Fibroblast of pulmonary artery (primary cell): ENCODE measurements at places on chromosomes 12 and 14.

- DNase-seq, result no peak
Observed at GRCh38 chr12:132284827-132285741, 44.3 kb downstream of the GALNT9 start.

- peak; percentile 84 for DNase-seq
Observed at GRCh38 chr12:119544765-119545625, 48.6 kb upstream of the TMEM233 start.

GRCh38 chr14:32694795-32695449, 243.8 kb upstream of the NPAS3 start:
- no peak for DNase-seq

DNA sequence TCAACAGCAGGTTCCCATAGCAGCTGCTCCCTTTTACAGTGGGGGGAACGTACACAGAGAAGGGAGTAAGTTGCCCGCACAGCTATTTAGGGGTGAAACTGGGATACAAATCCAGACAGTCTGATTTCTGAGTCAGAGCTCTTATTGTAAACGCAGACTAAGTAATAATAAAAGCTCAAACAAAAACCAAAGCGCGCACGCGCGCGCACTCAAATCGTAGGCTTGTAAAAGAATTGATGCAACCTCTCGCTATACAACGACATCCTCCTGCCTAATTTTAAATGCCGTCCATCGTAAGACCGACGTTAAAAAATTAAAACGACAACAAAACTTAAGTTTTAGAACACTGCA, 747 bp upstream of the DACT1 start:
- peak; percentile 84 for DNase-seq

- DNase-seq, result no peak
Observed at GRCh38 chr14:100041271-100041670, 24.0 kb upstream of the EVL start.

GRCh38 chr12:67968321-67968720, 20.9 kb upstream of the IFNG-AS1 start:
- no peak for DNase-seq

DNA sequence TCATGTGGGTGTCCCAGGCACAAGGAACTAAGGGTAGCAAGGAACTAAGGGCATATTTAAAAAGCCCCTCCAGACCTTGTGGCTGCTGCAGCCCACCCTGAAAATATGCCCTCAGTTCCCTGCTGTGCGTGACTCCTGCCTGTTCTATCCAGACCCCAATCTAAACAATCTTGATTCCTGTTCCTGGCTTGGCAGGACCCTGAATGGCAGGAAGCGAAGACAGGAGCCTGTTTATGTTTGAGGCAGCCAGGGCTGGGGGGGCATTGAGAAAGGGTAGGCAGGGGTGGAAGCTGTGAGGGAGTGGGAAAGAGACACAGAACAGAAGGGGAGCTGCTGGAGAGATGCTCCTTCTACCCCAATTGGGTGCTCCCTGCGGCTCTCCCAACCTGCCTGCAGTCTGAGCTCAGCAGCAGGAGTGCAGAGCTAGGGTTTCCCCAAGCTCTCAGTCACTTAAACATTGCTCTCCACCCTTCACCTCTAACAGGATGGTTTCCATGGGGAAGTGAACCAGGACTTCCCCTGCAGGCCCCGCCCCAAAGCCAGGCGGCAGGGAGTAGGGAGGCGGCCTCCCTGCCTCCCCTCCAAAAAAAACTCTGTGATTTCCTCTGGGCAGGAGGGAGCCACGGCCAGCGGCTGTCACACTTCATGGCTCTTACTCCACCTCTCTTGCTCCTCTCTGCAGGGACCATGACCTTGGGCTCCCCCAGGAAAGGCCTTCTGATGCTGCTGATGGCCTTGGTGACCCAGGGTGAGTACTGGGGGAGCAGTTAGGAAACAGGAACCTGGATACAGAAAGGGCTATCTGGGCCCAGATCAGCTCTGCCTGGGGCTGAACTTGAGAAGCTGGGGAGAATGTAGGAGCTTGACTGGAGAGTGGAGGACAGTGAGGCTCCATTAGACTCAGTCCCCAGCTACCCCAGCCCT, 4.7 kb downstream of the ACVRL1 start:
- peak; percentile 56 for DNase-seq

GRCh38 chr12:104521731-104522130, 65.0 kb downstream of the CHST11 start:
- peak; percentile 41 for DNase-seq

GRCh38 chr12:56084958-56085543, 5.1 kb downstream of the ERBB3 start:
- no peak for DNase-seq

GRCh38 chr14:53218161-53218560, 65.0 kb upstream of the DDHD1 start:
- no peak for DNase-seq

DNA sequence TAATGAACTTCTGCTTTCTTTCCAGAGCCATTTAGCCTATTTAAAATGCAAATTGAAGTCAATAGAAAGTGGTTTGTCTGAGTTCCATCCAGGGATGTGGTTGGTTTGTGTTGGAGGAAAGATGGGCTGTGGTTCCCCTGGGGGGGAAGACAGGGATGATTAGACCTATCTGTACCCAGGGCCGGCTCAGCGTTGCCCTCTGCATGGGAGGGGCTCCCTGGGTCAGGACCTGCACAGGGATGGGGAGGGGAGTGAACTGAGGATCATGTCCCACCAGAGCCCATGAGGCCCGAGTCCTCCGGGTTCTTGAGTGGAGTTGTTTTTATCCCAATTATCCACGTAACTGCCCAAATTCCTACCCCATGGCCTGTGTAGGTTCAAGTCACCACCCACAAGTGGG, 76.9 kb upstream of the SFSWAP start:
- no peak for DNase-seq

DNA sequence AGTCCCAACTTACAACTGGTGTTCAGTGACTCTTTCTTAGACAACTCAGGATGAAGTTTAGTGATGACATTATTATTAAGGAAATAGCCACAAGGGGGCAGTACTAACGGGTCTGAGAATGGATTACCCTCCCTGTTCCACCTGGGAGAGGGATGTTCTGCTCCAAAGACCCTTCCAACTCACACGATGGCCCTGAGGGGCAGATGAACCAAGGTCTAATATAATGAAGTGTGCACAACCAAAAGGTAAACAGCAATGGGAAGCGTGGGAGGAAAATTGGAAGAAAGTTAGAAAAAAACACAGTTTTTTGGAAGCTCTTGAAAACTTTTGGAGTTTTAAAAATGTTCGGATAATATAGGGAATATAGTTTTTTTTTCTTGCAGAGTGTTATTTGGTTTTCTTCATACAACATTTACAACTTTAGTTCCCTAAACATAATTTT, 24.0 kb downstream of the FGF6 start:
- DNase-seq, result peak; percentile 50

DNA sequence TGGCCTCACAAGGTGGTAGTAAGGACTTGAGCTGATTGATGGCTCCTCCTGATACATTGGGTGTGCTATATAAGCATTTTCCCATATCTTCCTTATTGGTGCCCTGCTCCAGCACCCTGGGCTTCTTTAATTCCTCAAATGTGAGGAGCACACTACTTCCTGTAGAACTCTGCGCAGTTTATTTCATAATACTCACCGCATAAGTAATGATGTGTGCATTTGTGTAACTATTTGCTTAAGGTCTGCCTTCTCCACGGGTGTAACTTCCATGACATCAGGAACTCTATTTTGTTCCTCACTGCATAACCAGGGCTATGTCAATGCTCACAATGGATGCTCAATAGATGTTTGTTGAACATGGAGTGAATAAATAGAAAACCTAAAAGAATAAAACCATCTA, 392.2 kb downstream of the SEC23A start:
- no peak for DNase-seq

- no peak for DNase-seq
Observed at GRCh38 chr12:3113671-3114325, 36.6 kb downstream of the TSPAN9 start.

GRCh38 chr12:85616201-85616600, 220.0 kb downstream of the RASSF9 start:
- DNase-seq, result no peak

GRCh38 chr12:63952995-63953394, 108.5 kb downstream of the SRGAP1 start:
- DNase-seq, result no peak

DNA sequence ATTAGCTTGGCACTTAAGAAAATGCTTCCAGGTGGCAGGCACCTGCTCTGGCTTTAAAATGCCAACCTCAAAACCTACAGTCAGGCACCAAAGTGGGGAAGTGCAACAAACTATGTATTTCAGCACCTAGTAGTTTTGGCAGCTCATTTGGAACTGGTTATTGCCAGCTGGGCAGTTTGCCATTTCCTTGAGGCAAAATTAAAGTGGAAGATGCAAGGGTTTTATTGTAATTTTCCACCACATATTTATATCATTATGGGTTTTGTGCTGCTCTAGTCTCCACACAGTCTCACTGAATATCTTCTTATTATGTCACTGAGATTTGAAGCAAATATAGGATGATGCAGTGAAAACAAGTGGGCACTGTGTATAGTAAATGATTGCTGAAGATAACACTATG, 117.0 kb downstream of the PRKD1 start:
- DNase-seq, result peak; percentile 39

- DNase-seq, result no peak
Observed at GRCh38 chr14:47302121-47302520, 373.3 kb downstream of the MDGA2 start.

- DNase-seq, result no peak
Observed at GRCh38 chr12:15244341-15244740, 23.1 kb upstream of the RERG start.

DNA sequence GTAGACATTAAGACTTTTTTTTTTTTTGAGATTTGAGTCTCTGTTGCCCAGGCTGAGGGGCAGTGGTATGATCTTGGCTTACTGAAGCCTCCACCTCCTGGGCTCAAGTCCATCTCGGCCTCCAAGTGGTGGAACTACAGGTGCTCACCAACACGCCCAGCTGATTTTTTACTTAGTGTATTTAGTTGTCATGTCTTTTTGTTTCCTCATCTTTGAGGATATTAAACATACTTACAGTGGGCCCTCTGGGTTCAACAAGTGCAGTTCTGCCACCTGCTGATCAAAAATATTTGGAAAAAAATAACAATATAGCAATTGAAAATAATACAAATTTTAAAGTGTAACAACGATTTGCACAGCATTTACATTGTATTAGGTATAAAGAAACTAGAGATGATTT, 4.4 kb upstream of the B4GALNT1 start:
- no peak for DNase-seq

GRCh38 chr12:104011253-104011652, 38.7 kb downstream of the GLT8D2 start:
- peak; percentile 93 for DNase-seq

GRCh38 chr12:20631711-20632110, 63.4 kb upstream of the SLCO1C1 start:
- DNase-seq, result peak; percentile 34

- DNase-seq, result peak; percentile 33
Observed at GRCh38 chr12:82407481-82407880, 49.2 kb downstream of the METTL25 start.

DNA sequence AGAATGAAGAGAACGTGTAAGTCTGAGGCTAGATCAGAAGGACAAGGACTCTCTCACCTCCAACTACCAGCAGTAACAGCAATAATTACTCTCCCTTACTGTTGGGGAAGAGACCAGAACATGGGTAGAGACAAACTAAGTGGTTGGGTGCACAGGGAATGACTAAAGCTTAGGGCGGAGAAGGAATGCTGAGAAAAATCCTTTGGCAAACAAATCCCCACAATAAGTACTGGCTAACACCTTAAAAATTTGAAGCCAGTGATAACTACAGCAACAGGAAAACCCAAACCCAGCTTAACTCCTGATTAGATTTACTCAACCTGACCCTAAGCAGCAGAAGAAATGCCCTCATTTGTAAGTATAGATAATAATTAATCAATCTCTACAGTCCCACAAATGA, 759.0 kb downstream of the AACS start:
- DNase-seq, result no peak

- DNase-seq, result no peak
Observed at GRCh38 chr12:109598428-109598854, 24.8 kb downstream of the MVK start.

DNA sequence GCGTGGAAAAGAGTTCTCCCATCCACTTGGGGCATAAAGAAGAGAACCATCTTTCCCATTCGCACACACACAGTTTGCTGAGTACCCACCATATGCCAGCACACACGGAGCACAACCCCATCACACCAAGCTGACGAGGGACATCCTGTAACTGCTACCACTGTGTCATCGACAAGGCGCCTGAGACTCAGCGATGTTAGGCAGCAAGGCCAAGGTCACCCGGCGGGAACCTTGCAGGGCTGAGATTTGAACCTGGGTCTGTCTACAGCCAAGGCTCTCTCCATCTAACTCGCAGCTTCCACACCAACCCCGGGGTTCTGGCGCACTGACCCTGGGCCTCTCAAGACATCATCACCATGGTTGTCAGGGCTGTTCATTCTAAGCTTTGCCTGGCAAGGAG, 60.0 kb downstream of the CCDC85C start:
- no peak for DNase-seq

- DNase-seq, result no peak
Observed at GRCh38 chr12:71456316-71456715, 16.7 kb downstream of the LGR5 start.

DNA sequence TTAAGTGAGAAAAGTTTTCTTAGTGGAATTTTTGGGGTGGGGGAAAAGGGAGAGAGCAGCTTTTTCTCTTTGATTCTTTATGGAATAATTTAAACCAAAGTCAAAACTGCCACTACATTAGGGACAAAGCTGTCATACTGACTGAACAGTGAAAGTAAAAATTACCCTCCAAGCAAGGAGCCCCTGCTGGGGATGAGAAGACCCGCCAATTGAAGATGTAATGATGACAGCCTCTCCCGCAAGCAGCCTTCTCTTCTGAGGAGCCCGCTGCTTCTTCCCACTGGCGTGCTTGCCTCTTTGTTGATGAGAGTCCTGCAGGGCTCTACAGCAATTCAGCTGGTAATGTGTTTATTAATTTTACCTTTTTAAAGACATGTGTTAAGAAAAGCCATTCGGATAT, 151.0 kb downstream of the EFCAB11 start:
- DNase-seq, result no peak

- no peak for DNase-seq
Observed at GRCh38 chr14:92190768-92191167, 69.0 kb downstream of the CPSF2 start.

- no peak for DNase-seq
Observed at GRCh38 chr14:101068313-101069227, 165.0 kb upstream of the RTL1 start.

- DNase-seq, result peak; percentile 88
Observed at GRCh38 chr12:26697217-26697616, 135.8 kb downstream of the ITPR2 start.

- peak; percentile 64 for DNase-seq
Observed at GRCh38 chr12:70427611-70428010, 61.5 kb downstream of the KCNMB4 start.

GRCh38 chr14:26738571-26738970, 140.7 kb upstream of the NOVA1 start:
- DNase-seq, result peak; percentile 56

DNA sequence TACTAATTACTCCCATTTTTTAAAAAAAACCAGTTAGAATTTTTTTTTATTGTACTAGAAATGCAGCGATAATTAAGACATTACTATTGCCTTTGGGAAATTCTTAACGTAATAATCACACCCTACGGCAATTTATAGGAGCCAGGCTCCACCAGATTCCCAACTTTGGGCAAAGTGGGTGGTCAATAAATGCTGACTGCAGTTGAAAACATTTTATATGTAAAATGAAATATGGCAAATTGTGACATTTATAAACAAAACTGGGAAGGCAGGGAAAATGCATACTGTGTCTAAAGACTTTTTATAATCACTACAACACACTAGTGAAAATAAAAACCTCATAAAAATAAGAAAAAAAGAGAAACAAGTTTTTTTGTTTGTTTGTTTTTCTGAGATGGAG, 93.3 kb upstream of the HECTD1 start:
- no peak for DNase-seq
